NCI-H187 treated with DMSO at 0.1 percent for 48 hours (cell line): ENCODE measurements at places on chromosomes 3 and 15.

DNA sequence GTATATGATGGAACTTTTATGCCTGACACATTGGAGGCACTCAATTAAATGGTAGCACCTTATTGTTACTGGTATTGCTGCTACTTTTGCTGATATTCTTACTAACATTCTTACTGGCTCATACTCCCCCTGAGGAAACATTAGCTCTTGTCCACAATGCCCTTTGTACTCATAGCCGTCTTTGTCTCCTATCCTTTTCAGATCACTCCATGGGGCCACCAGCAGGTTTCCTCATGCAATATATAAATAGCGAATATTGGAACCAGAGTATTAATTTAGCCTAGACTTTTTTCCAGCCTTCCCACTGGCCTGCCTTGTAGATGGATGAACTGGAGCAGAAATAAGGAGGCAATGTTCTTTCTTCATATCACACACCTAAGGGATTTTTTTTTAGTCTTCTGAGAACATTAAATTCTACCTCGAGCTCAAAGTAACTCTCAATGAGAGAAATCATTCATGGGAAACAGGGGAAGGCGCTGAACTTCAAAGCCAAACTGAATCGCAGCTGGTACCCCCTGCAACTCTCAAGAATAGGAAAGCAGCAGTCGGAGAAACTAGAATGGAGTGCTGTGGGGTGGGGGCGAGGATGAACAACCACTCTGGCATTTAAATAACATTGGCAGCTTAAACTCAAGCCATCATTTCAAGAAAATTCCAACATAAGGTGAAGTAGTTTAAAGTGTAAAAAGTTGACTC lies 300.3 kb downstream of the TAFA4 start:
- DNase-seq, result no peak

DNA sequence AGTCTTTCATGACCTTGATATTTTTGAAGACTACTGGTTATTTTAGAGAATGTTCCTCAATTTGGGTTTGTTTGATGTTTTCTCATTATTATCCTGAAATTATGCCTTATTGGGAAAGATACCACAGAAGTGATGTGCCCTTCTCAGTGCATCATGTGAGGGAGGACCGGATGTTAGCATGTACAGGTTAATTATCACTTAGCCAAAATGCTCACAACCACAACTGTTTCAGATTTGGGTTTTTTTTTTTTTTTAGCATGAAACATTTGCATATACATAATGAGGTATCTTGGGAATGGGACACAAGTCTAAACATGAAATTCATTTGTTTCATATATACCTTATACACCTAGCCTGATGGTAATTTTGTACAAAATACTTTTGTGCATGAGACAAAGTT lies 59.8 kb downstream of the PIK3R4 start:
- DNase-seq, result no peak

DNA sequence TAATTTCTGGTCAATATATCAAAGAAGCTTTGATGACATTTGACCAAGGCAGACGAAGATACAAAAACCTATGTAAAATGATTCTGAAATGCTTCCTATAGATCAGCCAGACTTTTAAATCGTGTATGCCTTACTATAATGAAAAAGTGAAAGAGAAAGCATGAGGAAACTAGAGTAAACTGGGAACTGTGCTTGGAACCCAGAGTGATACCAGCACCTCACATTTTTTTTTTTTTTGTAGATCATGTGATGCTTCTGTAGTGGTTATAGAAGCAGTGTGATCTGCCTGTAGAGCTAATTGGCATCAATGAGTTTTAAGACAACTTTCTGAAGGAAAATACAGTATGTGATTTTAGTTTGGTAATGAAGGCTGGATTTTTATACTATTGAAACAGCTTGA lies 150.7 kb downstream of the NLGN1 start:
- no peak for DNase-seq

DNA sequence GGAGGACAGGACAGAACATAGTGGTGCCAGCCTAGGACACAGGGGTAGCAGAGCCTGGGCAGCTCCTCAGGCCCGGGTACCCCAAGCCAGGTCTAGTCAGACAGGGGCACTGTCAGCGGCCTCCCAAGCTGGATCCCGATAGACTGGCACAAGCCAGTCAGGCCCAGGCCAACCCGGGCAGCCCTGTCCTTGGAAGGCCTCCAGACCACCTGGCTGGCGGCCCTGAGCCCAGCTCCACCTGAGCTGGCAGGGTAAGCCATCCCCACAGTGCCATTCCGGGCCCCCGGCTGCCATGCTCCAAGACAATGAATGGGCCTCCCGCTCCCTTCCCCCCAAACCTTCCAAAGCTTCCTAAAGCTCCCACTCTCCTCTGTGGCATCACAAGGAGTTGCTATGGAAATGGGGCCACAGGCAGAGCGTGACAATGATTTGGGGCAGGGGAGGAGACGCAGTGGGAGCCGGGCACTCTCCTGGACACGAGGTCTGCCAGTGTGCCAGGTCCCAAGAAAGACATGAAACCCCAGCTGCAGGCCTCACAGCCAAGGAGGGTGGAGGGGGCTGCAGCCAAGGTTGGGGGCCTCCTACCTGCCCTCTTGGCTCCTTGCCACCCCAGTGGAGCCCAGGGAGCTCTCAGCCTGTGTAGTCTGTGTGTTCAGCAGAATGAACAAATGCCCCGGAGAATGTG lies 165.6 kb upstream of the LINGO1 start:
- DNase-seq, result no peak

GRCh38 chr3:72329354-72329753 lies 518.9 kb downstream of the SHQ1 start:
- DNase-seq, result no peak

GRCh38 chr15:39323706-39324105 lies 257.2 kb upstream of the THBS1 start:
- DNase-seq, result no peak

DNA sequence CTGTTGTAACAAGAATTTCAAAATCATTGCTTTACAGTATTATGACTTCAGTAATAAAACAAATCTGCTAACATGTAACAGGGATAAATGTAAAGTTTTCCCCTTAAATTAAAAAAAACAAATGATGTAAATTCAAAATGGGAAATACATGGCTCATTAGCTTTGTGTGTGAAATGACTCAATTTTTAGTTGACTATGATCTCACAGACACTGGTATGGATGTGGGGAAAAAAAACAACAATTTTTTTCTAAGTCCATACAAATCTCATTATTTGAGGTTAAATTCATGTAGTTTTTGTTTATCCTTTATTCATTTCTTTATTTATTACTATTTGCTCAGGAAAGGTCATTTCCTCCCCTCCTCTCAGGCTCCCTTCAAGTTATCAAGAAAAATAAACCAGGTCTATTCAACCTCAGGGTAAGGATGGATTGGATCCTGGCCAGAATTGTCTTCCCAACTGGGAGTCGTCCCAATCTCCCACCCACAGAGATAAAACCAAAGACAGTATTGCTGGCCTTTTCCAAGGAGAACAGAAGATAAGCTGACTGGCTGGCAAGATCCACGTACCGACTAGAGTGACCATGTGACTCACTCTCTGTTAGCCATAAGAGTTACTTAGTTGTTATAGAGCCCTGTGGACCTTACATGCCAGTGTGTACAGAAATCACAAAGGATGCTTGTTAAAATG lies 373.3 kb downstream of the GAP43 start:
- no peak for DNase-seq

DNA sequence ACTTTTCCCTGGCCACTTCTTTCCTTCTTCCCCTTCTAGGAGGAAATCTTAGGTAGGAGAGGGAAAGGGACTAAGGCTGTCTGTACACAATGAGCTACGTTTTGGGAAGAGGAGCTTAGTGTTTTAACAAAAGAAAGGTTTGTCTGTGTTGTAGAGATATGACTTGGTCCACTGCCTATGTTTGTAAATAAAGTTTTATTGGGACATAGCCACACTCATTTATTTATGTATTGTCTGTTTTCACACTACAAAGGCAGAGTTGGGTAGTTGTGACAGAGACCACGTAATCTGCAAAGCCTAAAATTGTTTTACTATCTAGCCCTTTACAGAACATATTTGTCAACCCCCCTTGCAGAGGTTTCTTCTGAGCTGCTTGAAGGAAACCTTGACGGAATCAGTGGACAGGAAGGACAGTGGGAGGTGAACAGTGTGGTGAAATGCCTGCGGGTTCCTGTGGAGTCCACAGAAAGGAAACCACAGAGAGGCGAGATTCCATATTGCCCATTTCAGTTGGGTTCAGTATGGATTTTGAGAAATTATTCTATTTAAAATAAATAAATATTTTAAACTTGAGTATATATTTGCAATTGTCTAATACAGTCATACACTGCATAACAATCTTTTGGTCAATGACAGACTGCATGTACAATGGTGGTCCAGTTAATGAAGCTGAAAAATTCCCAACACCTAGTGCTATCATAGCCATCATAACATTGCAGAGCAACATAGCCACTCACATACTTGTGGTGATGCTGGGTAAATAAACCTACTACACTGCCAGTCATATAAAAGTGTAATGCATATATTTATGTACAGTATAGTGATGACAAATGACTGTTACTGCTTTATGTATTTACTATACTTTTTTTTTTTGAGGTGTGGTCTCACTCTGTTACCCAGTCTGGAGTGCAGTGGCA lies 157.9 kb upstream of the NUDT16 start:
- DNase-seq, result no peak

GRCh38 chr3:29568355-29568754 lies 287.5 kb downstream of the RBMS3 start:
- DNase-seq, result no peak

DNA sequence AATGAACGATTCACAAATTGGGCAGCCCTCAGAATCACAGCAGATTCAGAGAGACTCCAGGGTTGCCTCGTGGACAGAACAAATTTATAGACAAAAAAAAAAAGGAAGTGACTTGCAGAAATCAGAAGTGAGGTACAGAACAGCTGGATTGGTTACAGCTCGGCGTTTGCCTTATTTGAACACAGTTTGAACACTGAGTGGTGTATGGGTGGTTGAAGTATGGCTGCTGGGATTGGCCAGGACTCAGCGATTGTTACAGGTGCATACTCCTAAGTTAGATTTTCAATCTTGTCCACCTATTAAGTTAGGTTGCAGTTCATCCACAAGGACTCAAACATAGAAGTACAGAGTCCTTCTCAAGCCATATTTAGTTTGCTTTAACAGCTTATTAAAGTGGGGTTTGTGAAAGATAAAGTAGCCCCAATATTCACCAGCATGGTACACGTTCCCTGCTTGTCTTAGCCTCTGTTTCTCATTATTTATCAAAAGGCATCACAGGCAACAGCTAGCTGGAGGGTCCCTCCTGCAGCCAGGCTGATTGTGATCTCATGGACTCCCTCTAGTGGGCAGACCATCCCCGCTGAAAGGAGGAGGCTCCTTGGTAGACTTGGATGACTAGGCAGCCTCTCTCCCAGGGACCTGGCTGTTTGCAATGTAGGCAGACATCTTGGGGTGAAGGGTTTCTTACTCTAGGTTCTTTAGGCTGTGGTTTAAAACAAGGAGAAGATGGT lies 17.6 kb upstream of the ALDH1L1 start:
- DNase-seq, result no peak

GRCh38 chr3:108806316-108806715 lies 16.3 kb upstream of the TRAT1 start:
- no peak for DNase-seq

GRCh38 chr3:10421996-10422395 lies 83.4 kb downstream of the ATP2B2 start:
- no peak for DNase-seq

DNA sequence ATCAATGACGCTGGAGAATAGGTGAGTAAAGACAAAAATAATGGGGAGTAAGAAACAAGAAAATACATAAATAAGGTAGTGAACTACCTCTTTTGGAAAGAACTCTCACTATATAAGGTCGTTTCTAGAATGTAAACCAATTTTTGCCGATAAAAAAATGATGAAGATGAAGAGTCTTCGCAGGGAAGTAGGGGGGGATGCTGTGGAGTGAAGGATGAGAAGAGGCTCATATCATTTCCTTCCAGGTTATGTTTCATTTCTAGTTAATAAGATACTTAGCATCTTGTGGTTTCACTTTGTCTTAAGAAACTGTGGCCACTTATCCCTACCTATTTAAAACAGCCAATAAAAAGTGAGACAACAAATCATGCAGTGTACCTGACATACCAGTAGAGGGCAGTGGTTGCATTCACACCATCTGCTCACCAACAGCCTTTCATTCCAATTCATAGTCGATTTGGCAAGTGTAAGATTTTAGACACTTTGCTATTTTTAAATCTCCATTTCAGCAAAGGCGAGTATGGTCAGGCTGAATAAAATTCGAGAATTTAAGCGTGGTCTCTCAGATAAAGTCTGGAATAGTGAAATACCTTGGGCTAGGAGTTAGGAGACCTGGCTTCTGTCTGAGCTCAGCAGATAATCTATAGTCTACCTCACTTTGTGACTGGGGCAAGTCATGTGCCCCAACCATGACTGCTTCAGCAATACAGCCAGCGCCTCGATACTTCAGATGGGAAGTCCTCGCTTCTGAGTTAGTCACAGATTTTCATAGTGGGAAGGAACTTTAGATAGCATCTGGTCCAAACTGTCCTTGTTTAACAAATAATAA lies 28.9 kb upstream of the ICE2 start:
- DNase-seq, result no peak

GRCh38 chr15:65791335-65792137 lies 557 bp downstream of the DENND4A start:
- no peak for DNase-seq

DNA sequence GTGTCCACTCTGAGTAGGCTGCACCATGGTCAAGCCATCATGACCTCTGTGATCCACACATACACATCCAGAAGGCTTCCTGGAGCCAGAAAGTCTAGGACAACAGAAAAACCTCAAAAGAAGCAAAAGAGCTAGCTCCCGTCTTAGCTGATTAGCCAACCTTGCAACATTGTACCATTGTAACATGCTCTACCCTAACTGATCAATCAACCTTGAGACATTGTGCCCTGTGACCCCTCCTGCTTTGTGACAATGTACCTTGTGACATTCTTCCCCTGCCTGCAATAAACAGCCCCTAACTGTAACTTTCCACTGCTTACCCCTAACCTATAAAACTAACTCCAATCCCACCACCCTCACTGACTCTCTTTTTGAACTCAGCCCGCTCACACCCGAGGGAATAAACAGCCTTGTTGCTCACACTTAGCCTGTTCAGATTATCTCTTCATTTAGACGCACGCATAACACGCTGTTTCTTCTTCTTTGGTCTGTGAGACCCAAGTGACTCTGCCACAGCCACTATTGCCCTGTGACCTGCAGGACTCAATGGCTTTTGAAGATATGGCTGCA lies 1104.6 kb downstream of the OTOL1 start:
- DNase-seq, result no peak

GRCh38 chr15:49831206-49831965 lies 210.5 kb downstream of the DTWD1 start:
- no peak for DNase-seq
